Renal cortex interstitium (tissue), 15 donors: ENCODE measurements at places on chromosomes 11 and 22. TPM values are rescaled to one million over a fixed set of nuclear protein-coding genes. Genes with fewer than 3 reads are reported as not detected.

Gene CARNS1
- polyA plus RNA-seq = 2.7 TPM

Gene PIH1D2
- 11.7 TPM for polyA plus RNA-seq

Gene SHISAL1
- polyA plus RNA-seq = 2.3 TPM

Gene TPBGL
- 0.11 TPM for polyA plus RNA-seq

Gene KRTAP5-7
- not detected for polyA plus RNA-seq

Gene H19
- polyA plus RNA-seq = 3,512 TPM
